Transverse colon (tissue), 4 donors: ENCODE measurements at places on chromosomes 1 and 21. TPM values are rescaled to one million over a fixed set of nuclear protein-coding genes. Genes with fewer than 3 reads are reported as not detected.

DNA sequence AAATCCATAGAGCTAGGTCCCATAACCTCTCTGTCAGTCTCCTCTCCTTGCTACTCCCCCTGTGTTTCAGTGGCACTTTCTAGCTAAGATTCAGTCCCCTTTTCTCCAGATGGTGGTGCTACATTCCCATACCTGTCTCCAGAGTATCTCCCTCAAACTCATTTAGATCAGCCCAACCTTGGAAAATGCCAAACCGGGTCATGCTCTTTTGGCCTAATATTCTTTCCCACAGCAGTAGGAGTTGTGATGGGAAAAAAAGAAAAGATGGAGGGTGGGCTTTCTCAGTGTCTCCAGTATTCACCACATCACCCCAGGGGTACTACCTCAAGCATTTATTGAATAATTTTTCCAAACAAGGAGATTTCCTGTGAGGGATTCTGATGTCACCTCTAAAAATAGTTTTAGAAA, 3.2 kb upstream of the RXFP4 start:
- DNase-seq, result no peak

DNA sequence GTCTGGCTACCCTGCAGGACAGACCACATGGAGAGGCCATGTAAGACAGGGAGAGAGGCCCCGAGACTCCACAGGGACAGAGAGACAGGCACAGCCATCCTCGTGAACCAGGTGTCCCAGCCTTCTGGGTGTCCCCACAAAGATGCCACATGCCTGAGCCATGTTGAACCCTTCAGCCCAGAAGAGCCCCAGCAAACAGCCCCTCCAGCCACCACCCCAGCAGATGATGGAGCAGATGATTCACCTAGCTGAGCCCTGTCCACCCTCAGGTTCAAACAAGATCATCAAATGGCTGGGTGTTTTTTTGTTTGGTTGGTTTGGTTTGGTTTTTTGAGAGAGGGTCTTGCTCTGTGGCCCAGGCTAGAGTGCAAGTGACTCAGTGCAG, 78.7 kb downstream of the DHRS3 start:
- DNase-seq, result no peak

- DNase-seq, result no peak
These were observed 1.2 kb upstream of the DENND1B start for GRCh38 chr1:197776351-197777105.

DNA sequence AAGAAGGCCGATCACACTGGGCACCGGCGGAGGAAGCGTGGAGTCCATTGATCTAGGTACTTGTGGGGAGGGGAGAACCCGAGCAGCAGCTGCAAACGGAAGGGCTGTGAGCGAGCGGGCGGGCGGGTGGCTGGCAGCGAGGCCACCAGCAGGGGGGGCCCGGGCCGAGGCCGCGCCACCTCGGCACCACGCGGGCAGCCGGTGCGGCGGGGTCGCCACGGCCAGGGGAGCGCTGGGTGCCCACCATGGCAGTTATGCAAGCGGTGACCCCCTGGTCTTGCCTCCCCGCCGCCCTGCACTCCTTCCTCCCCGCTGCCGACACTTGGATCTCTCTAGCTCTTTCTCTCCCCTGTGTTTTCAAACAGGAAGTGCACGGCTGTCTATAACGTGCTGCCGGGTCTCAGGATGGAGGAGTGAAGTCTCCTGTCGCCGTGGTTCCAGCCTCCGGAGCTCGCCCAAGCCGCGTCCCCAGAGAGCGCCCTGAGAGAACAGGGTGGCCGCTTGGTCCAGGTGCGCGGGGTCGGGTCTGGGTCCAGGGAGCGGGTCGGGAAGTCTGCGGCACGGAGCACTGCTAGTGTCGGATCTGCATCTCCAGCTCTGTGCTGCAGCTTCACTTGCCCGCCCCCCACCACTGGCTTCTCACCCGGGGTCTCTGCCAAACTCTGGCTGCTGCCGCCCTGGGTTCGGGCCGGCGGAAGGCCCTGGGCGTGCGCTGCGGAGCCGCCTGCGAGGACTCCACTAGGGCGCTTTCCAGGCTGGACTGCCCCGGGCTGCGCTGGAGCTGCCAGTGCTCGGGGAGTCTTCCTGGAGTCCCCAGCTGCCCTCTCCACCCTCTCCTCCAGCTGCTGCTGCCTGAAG, 22.7 kb downstream of the LRRC8D start:
- peak; percentile 80 for DNase-seq

- DNase-seq, result no peak
These were observed 229.5 kb downstream of the TOMM20 start for GRCh38 chr1:234899041-234899729.

DNA sequence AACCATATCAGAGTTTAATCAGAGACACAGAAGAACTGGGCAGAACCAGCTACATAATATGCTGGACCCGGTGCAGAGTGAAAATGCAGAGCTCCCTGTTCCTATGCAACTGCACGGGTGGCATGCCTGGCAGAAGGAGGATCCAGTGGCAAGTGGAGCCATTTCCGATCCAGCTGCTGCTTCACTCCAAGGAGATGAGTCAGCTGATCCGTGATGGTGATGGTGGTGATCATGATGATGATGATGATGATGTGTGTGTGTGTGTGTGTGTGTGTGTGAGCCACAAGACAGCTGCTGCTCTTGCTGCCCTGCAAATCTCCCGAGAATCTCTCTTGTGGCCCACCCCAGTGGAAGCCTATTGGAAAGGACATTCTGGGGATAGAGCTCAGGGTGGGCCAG, 133.0 kb downstream of the URB2 start:
- no peak for DNase-seq

The PIGP gene
- total RNA-seq, result 0.80 TPM

The GNG4 gene
- 0.37 TPM for total RNA-seq

The ST3GAL3 gene
- total RNA-seq, result 8.9 TPM
